ENCODE measurements at places on chromosomes 7 and 10.

- DNase-seq = no peak
Measured at GRCh38 chr7:134212576-134213546, 85.7 kb downstream of the LRGUK start.

GRCh38 chr7:82566752-82567151 is 123.2 kb upstream of the CACNA2D1 start:
- no peak for DNase-seq

DNA sequence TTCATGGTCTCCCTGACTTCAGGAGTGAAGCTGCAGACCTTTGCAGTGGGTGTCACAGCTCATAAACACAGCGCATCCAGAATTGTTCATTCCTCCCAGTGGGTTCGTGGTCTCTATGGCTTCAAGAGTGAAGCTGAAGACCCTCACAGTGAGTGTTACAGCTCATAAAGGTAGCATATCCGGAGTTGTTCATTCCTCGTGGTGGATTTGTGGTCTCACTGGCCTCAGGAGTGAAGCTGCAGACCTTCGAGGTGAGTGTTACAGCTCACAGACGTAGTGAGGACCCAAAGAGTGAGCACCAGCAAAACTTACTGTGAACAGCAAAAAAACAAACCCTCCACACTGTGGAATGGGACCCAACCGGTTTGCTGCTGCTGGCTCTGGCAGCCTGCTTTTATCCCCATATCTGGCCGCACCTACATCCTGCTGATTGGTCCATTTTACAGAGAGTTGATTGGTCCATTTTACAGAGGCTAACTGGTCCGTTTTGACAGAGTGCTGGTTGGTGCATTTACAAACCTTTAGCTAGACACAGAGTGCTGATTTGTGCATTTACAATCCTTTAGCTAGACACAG is 308.8 kb downstream of the PTPRN2 start:
- no peak for DNase-seq

DNA sequence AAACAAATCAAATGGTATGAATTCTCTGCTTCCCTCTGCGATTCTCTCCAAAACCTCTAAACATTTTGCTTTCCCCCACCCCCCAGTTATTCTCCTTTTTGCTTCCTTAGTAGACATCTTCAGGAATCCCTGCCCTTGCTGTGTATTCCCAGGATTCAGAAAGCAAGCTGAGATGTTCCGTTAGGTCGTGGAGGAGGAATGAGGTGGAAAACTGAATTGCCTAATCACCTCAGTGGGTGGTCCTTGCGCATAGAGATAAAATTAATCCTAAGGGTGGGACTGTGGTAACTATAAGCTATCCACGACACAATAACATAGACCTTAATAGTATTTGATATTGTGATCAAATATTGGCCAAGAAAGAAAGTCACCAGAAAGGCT is 49.1 kb upstream of the SEMA3C start:
- DNase-seq = no peak

GRCh38 chr10:108696792-108697477 is 1226.4 kb downstream of the XPNPEP1 start:
- DNase-seq = no peak

- DNase-seq = no peak
Measured at GRCh38 chr10:88082391-88082790, 219.0 kb downstream of the PTEN start.

- no peak for DNase-seq
Measured at GRCh38 chr10:43026039-43026973, 50.6 kb upstream of the RET start.

DNA sequence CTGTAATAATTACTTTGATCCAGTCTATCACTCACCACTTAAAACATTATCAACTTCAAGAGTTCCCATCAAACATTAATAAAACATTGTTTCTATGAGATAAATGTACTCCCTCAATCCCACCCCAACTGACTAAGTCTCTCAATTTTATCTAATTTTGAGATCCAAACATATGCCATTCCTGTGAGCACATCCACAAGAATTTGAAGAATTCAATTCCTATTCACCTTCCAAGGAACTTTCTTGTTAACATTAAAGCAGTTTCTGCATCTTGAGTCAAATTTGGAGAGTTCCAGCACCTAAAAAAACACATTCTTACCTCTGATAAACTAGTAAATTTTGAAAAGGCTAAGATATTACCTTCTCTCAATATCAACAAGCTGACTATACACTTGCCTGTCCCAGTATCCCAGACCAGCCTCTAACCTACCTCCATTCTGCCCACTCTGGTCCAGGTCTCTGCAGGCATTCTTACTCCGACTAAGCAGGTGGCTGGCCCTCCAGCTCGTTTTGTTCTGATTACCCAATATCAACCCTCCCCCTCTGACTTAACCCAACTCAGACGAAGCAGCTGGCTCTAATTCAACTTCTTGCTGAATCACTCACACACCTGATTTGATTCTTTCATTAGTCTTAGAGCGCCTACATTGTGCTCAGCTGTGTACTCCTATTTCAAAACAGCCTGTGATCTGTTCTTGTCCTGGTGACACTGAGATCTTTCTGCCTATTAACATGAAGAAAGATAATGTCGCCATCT is 275.2 kb downstream of the IPMK start:
- DNase-seq = no peak

DNA sequence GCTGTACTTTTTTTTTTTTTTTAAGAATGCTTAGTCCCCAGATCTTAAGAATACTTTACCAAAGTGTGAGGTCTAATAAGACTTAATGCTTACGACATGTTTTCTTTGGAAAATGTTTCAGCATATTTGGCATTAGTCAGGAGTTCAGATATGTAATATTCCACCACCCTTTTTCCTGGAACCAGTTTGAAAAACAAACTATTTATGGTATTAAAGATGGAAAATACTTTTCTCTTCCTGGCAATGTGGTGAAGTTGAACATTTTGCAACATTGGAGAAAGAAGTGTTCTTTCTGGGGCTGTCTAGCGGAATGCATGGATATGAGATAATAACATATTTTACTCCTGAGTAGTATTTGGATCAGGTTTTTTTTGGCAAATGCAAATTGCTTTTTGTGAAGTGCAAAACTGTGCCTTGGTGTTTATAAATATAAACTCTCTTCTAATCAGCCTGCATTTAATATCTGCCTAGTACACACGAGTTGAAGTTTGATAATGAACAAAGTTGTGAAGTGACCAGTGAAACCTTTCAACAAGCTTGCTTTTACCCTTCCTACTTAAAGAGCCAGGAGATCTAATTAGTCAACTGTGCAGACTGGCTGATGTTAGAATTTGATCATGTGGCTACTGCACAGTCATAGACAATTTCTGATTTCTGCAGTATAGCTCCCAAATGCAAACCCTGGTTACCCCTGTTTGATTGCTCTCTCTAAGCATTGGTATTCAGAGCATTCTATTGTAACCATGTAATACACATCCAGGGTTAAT is 20.9 kb downstream of the MAP3K8 start:
- no peak for DNase-seq

GRCh38 chr7:91276909-91277308 is 12.7 kb downstream of the FZD1 start:
- no peak for DNase-seq

- no peak for DNase-seq
Measured at GRCh38 chr7:111352319-111352718, 210.0 kb downstream of the IMMP2L start.

GRCh38 chr7:41887416-41887815 is 184.5 kb upstream of the INHBA start:
- DNase-seq = no peak

- no peak for DNase-seq
Measured at GRCh38 chr7:55556492-55556891, 15.8 kb downstream of the VOPP1 start.

DNA sequence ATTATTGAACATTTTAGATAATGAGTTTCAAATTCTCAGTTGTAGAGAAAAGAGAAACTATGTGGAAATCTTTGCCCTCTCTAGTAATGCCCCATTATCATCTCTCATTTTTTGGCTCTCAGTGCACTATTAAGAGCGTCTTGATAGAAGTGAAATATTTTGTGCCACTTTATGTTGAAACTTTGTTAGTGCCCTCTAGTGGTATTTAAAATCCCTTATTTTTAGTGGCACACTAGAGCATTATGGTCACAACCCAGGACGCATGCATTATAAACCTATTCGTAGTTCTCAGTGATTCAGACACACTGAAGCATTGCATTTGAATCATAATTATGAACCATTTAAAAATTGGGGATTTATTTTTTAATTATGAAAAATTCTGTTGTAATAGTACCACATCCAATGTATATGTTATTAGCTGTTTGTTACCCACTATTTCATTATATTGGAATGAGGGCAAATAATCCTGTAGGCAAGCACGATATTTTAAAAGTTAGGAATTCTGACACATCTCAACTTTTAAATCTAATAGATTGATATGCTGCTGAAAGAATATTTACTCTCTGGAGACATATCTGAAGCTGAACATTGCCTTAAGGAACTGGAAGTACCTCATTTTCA is 21.9 kb downstream of the PDCD4 start:
- peak; percentile 70 for DNase-seq

GRCh38 chr10:86366902-86367151 is 232 bp upstream of the GRID1 start:
- no peak for DNase-seq

GRCh38 chr7:32117837-32118236 is 47.6 kb upstream of the PDE1C start:
- no peak for DNase-seq

- no peak for DNase-seq
Measured at GRCh38 chr7:67854221-67855178, 857.9 kb downstream of the TYW1 start.

GRCh38 chr10:63549810-63550209 is 28.6 kb downstream of the REEP3 start:
- DNase-seq = no peak

DNA sequence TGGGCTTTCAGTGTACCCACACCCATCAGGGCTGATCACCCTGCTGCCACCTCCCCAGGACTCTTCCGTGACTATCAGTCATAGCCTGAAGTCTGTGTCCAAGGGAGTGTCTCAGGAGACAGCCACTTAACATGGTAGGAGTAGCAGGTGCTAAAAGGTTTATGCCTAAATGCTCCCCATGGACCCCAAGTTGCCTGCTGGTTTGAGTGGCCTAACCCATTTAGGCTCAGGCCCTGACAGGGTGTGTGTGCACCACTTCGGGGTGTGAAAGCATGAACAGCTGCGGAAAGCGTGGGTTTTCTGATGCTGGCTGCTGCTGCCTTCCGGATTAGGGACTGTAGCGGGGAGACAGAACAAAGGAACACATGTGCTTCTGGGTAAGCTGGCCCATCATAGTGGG is 93.2 kb upstream of the SAMD8 start:
- no peak for DNase-seq

DNA sequence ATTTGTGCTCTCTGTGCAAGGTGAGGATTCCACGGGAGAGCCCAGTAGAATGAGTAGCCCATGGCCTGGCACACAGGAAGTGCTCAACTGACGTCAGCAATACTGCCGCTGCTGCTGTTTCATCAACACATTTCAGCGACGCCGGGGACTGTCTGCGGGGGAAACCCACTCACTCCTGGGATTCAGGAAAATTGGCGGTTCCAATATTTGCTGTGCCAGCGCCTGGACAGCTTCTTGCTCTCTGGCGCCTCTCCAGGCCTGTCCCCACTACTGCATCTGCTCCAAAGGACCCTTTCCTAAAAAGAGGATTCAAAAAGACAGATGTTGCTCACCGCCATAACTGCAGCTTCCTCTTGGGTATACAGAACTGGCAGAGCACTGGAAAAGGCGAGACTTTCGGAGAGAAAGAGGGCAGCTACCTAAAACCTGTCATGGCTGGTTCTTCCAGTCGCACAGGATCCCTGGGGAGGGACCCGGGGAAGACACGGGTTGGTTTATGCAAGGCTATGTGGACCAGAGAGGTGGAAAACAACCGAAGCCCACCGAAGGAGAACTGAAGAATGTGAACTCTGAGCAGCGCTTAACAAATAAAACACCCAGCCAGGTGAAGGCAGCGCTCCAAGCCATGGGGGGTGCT is 39.7 kb upstream of the ENO4 start:
- no peak for DNase-seq

Measured in CD4-positive, alpha-beta T cell treated with Interleukin-15 for 4 hours (primary cell).